ENCODE measurements at places on chromosomes 7 and 10.

DNA sequence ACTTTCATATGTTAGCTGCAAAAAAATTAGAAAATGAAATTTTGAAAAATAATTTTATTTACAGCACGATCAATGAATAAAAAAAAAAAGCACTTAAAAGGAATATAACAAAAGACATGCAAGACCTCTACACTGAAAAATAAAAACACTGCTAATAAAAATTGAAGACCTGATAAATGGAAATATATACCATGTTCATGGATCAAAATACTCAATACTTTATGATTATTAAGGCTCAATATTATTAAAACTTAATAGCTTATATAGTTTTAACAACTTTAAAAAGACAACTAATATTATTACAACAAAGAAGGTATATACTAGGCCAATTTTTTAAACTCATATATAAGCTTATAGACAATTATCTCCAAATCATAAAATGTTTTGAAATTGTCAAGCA is 143.0 kb downstream of the GFRA1 start:
- no peak for DNase-seq

GRCh38 chr7:74002474-74003017 is 25.4 kb upstream of the ELN start:
- DNase-seq, result peak; percentile 41

- DNase-seq, result no peak
Measured at GRCh38 chr10:48255722-48256121, 18.8 kb downstream of the FRMPD2 start.

DNA sequence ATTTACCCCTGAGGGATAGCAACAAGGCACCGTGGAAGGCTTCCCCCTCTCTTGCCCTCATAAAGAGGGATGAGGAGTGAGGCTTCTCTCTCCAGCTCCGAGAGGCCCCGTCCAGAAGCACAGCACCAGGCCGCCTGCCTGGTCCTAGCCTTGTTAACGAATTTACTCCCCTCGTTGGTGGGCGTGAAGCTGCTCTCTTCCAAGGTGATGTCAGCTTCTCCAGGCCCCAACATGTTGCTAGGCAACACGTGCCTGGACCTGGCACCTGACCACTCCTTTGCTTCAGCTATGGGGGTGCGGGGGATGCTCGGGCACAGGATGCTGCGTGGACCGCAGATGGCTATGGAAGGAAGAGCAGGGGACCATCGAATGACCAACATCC is 135.2 kb upstream of the MGMT start:
- no peak for DNase-seq

DNA sequence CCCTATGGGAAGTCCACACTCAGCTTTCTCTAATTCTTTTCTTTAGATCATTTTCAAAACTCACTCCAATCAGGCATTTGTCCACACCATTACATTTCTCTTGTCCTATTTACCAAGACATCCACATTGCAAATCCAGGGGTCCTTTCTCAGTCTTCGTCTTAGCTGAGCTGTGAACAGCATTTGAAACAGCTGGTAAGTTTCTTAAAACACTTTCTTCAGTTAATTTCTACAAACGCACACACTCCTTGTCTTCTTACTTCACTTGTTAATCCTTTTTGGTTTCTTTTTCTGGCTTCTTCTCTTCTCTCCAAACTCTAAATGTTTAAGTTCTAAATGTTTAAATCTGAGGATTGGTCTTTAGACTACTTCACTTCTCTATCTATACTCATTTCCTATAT is 769.3 kb downstream of the PHTF2 start:
- no peak for DNase-seq

GRCh38 chr7:77388055-77388641 is 28.0 kb downstream of the GSAP start:
- DNase-seq, result no peak

DNA sequence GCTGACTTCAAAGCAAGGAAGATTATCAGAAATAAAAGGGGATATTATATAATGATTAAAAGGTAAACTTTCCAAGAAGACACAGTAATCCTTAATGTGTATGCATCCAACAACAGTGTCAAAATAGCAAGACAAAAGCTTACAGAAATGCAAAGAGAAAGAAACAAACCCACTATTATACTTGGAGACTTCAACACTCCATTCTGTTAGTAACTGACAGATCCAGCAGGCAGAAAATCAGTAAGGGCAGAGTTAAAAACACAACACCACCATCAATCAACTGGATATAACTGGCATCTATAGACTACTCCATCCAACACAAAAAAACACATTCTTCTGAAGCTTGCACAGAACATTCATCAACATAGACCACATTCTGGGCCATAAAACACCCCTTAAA is 103.8 kb downstream of the OR13A1 start:
- no peak for DNase-seq

DNA sequence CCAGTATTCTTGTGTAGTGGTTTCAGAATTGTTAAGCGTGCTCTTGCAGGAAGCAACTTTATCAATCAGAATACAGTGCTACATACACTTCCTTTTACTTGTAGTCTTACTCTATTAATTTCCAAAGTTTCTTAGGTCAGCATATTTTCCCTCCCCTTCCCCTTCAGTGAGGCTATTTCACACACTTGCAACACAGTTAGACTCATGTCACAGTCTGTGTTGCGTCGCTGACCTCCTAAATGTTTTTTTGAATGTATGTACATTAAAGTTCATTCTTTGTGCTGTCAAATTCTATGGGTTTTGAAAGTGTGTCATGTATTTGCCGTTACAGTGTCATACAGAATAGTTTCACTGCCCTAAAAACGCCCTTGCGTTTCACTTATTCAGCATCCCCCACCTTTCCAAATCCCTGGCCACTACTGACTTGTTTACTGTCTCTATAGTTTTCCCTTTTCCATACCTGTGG is 5.4 kb upstream of the HKDC1 start:
- no peak for DNase-seq

GRCh38 chr7:91344911-91345310 is 80.7 kb downstream of the FZD1 start:
- DNase-seq, result no peak

DNA sequence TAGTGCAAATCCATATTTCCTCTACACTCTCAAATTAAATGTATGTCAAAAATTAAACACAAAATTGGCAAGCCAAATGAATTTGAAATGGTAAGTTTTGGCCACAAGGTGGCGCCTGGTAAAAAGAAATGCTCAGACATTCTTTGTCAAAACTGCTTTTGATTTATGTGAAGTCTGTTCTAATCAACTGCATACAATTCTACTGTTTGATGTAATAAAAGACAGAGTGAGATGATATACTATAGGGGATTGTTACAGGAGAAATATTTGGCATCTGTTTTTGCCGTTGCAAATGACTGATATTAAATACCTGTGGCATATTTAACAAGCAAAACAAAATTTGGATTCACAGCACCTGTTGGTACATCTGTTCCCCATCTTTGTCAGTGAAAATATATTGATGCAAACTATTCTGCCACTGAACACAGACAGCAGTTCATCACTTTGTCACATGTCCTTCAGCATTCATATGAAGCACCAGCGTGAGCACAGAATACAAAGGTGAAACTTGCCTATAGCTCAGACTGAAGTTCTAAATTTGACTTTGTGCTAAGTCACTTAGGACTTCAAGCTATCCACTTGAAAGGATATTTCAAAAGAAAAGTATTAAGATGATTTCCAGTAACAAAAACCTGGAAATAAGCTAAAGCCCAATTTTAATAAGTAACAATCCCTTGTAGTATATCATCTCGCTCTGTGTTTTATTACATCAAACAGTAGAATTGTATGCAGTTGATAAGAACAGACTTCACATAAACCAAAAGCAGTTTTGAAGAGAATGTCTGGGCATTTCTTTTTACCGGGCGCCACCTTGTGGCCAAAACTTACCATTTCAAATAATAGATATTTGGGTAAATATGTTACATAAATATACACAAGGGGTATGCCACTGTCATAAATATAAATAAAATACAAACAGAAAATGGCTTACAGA is 10.2 kb upstream of the CH25H start:
- peak; percentile 62 for DNase-seq

GRCh38 chr7:7695111-7695817 is 23.1 kb downstream of the RPA3 start:
- DNase-seq, result no peak

DNA sequence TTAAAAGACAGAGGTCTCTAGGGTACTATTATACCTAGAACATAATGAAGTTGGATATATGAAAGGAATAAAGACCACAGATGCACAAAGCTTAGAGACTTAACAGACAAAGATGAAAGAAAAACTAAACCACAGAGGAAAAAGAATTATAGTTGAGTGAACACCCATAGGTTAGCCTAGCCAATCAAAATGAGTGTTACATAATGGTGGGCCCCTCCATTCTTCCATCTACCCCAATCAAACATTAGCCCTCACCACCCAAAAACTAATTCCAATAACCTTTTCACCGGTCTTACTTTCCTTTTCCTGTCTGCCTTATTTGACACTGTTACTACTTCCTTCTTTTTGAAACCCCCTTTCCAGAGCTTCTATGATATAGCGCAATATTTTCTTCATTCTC is 130.1 kb downstream of the ELMO1 start:
- DNase-seq, result peak; percentile 3

DNA sequence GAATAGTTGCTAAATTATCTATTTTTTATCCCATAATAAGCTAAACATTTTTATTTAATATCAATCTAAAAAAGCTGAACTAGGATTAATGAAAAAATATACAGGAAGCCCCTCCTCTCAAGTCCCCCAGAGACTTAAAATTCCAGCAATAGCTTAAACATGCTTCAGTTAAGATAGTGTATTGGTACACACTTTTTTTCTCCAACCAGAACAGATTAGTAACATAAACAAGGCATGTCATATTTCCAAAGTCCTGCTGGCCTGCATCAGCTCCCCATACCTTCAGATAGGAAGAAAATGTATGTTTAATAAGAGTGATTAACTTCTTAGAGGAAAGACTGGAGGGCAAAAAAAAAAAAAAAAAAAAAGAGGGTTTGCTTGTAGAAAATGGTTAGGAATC is 7.1 kb downstream of the TBX20 start:
- no peak for DNase-seq

GRCh38 chr7:51817694-51818225 is 501.2 kb upstream of the COBL start:
- DNase-seq, result no peak

DNA sequence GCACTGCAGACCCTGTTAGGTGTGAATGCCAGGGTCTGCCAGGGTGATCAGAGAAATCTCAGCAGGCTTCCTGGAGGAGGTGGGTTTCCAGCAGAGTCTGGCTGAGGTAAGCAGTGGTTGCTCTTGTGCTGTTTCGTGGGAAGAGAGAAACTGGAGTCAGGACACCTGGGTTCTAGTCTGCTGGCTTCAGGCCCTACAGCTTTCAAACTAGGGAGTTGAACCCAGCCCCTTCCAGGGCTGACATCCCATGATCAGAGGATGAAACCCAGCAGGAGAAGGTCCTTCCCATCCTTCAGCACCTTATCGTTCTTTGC is 116.8 kb downstream of the CDH23 start:
- DNase-seq, result no peak

DNA sequence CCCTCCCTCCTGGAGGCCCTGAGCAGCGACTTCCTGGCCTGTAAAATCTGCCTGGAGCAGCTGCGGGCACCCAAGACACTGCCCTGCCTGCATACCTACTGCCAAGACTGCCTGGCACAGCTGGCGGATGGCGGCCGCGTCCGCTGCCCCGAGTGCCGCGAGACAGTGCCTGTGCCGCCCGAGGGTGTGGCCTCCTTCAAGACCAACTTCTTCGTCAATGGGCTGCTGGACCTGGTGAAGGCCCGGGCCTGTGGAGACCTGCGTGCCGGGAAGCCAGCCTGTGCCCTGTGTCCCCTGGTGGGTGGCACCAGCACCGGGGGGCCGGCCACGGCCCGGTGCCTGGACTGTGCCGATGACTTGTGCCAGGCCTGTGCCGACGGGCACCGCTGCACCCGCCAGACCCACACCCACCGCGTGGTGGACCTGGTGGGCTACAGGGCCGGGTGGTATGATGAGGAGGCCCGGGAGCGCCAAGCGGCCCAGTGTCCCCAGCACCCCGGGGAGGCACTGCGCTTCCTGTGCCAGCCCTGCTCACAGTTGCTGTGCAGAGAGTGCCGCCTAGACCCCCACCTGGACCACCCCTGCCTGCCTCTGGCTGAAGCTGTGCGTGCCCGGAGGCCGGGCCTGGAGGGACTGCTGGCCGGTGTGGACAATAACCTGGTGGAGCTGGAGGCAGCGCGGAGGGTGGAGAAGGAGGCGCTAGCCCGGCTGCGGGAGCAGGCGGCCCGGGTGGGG is 2.2 kb downstream of the TRIM56 start:
- no peak for DNase-seq

- DNase-seq, result peak; percentile 48
Measured at GRCh38 chr7:139118234-139118804, 8.8 kb upstream of the ZC3HAV1 start.

GRCh38 chr7:116799916-116800315 is 62.5 kb upstream of the CAPZA2 start:
- no peak for DNase-seq

- DNase-seq, result peak; percentile 41
Measured at GRCh38 chr10:98886686-98887085, 349.0 kb downstream of the HPSE2 start.

GRCh38 chr7:27143023-27143949 is at the start of gene HOXA5:
Gene HOXA5, minus strand, starts transcription at chr7:27143681. Its CDS starts 74 bp downstream, at chr7:27143607.
- peak; percentile 85 for DNase-seq

DNA sequence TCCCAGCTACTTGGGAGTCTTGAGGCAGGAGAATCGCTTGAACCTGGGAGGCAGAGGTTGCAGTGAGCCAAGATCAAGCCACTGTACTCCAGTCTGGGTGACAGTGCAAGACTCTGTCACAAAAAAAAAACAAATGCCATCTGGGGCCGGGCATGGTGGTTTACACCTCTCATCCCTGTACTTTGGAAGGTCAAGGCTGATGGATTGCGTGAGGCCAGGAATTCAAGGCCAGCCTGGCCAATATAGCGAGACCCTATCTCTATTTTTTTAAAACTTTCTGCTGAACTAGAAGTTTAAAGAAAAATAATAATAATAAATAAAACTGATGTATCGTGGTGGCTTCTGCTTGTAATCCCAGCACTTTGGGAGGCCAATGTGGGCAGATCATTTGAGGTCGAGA is 15.7 kb upstream of the RNF216 start:
- DNase-seq, result no peak

DNA sequence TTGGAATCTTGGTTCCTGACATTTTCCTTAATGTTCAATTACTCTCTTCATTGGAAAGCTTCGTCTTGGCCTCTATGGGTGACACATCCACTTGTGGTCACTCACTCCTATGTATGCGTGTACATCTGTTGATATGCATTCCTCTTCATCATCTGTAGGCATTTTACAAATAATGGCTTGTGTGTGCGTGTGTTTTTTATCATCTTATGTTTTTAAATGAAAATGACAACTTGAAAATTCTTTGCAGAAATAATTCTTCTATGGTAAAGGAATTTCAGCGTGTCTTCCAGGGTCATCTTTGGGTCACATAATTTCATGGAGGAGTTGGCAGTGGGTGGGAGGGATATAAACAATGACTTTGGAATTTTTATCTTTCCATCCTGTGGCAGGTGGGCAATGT is 925.1 kb downstream of the LRMDA start:
- peak; percentile 77 for DNase-seq

GRCh38 chr7:70920876-70921275 is 211.1 kb upstream of the GALNT17 start:
- DNase-seq, result peak; percentile 16

DNA sequence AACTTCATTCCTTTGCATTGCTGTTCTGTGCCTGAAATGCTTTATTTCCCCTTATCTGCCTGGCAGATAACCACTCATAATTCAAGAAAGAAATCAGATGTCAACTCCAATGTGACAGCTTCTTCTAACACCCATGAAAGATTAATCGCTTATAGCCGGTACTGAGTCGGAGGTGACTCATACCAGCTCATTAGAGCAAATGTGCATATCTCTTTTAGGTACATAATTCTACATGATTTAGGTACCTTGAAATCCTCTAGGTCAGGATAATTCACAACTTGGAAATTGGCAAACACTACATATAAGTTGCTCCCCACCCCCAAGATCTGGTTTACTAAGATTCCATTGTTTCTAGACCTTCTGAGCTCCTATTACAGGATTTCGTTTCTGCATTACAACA is 554.4 kb upstream of the SORCS1 start:
- no peak for DNase-seq

Data from fibroblast of upper back skin (primary cell).